ENCODE measurements at places on chromosomes 2 and 18.

DNA sequence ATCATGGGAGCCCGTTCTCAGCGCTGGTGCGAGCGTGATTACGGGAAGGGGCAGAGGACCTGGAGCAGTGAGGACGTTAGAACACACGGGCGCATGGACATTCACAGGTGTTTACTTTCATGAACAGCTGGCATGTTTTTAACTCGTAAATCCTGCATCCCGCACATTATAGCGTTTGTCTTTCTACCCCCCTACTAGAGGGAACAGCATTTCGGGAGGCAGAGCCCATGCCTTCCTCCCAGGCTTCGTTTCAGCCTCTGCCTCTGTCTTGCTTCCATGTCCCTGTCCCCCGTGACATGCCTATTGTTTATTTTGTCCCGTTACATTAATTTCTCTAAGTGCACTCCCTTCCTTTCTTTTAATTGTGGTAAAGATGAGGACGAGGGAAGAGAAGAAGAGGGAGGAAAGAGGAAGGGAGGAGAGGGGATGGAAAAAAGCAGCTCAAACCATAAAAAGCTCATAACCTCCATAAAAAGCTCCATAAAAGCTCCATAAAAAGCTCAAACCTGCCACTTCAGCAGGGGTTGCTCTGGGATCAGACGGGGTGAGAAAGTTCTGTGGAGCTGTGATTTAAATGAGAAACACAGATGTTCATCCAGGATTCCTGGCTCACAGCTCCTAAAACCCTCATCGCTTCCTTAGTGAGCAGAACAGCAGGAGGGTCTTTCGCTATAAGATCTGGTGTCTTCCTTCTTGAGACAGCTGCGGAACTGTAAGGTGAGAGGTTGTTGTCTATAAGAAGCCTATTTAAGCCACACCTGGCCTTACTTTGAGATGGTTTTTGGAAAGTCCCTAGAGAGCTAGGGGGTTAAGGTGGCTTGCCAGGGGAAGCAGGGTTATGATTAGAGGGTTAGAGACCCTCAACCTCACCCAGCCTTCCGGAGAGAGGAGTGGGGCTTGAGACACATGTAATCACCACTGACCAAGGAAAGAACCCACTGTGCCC, 66.6 kb upstream of the SNTG2 start:
- no peak for DNase-seq

GRCh38 chr2:73759285-73759764, 20.6 kb downstream of the DUSP11 start:
- DNase-seq = peak; percentile 76

GRCh38 chr2:73293534-73294171, at the start of gene EGR4:
TSS of gene EGR4 (minus strand) at chr2:73293548. CDS start at chr2:73293317, 231 bp downstream.
- DNase-seq = peak; percentile 80

DNA sequence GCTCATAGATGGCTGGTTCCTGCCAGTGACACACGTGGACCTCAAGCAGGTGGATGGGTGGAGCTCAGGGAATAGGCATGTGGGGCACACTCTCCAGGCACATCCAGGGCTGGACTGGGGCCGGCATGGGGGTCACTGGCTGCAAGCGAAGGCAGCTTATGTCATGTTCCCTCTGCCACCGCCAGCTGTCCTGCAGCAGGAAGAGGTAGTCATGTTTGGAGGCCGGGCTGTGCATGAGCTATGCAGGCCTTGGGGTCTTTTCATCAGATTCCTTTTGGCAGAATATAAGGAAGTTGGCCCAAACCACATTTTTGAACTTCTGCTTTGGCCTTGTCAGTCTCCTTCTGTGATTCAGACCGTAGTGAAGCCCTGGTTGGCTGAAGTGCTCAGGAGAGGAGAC, 61.5 kb downstream of the AGAP1 start:
- no peak for DNase-seq

Measured in cerebellar nuclear complex (tissue), 1 donor.